Fibroblast of skin of left biceps (primary cell): ENCODE measurements at places on chromosomes 5 and 9.

- peak; percentile 68 for DNase-seq
These were observed 28.1 kb upstream of the DAB2 start for GRCh38 chr5:39452846-39453245.

GRCh38 chr9:9002826-9003583 lies 1203.4 kb upstream of the DMAC1 start:
- peak; percentile 8 for DNase-seq

- no peak for DNase-seq
These were observed 9.3 kb upstream of the OTULIN start for GRCh38 chr5:14655146-14655741.

DNA sequence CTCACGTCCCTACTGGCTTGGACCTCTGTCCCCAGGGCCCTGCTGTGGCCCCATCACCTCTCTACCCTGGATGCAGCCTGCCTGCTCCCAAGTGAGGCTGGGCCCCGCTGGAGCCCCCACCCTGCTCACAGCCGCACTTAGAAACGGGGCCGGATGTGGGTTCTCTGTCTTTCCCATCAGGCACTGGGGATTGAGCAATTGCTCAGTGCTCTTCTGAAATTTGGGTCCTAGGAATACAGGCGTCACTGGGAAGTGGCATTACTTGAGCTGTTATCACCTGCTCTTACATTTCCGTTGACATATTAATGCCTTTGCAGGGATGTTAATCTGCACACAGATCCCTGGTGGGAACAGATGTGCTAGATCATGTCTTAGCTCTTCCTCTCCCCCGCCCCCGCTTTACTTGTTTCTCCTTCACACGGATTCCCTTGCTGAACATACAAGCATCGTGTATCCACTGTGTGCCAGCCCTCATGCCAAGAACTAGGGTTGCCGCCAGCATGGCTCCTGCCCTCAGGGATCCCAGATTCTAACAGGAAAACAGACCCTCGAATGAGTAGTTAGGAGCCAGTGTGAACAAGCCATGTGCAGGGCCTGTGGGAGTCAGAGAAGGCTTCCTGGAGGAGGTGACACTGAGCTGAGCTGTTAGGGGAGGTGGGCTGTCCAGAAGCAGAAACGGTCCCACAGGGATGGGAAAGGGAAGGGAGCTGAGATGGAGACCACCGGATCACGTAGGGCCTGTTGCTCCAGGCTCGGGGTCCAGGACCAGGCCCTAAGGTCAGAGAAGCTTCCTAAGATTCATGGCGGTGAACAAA lies 65.1 kb downstream of the NEK6 start:
- DNase-seq, result no peak

DNA sequence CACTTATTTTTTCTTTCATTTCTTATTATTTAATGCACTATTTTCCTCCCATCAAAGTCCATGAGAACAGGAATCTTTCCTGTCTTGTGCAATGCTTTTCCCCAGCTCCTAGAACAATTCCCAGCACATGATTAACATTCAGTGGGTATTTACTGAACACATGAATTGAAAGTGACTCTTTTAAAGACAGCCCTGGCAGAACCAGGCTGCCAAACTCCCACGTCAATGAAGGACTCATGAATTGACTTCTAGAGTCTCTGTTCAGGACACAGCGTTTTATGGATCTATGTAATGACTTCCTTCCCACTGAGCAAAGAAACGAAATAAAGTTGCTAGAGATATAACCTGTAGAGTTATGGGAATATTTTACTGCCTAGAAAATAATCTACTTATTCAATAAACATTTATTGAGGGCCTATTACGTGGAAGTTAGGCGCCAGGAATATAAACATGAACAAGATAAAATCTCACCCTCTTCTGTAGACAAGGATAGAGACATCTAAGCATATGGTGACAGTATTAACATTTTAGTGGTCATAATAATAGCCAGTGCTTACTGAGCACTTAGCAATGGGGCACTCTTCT lies 485.9 kb upstream of the KLF4 start:
- no peak for DNase-seq

GRCh38 chr5:167839065-167839464 lies 452.4 kb upstream of the WWC1 start:
- no peak for DNase-seq

GRCh38 chr5:146051678-146052077 lies 53.7 kb downstream of the PLAC8L1 start:
- peak; percentile 16 for DNase-seq

- DNase-seq, result no peak
These were observed 15.4 kb upstream of the ANGPTL2 start for GRCh38 chr9:127137640-127138360.

- DNase-seq, result no peak
These were observed 18.2 kb upstream of the MGAT1 start for GRCh38 chr5:180820788-180821321.

- DNase-seq, result no peak
These were observed 694 bp upstream of the PLIN2 start for GRCh38 chr9:19127871-19128500.
